CD4-positive, alpha-beta T cell treated with Interleukin-4 for 1 hour (primary cell): ENCODE measurements at places on chromosomes 11 and 22.
A peak's percentile ranks its signal among the peaks of the same experiment; 100 is the strongest.

- peak; percentile 70 for DNase-seq
Observed at GRCh38 chr22:19941365-19942082, at the start of the genes COMT and TXNRD2. Gene COMT, plus strand, starts transcription at chr22:19941772. Its CDS starts 20,755 bp downstream, at chr22:19962527. Gene TXNRD2, minus strand, starts transcription at chr22:19941818. Its CDS starts 15 bp downstream, at chr22:19941803.

DNA sequence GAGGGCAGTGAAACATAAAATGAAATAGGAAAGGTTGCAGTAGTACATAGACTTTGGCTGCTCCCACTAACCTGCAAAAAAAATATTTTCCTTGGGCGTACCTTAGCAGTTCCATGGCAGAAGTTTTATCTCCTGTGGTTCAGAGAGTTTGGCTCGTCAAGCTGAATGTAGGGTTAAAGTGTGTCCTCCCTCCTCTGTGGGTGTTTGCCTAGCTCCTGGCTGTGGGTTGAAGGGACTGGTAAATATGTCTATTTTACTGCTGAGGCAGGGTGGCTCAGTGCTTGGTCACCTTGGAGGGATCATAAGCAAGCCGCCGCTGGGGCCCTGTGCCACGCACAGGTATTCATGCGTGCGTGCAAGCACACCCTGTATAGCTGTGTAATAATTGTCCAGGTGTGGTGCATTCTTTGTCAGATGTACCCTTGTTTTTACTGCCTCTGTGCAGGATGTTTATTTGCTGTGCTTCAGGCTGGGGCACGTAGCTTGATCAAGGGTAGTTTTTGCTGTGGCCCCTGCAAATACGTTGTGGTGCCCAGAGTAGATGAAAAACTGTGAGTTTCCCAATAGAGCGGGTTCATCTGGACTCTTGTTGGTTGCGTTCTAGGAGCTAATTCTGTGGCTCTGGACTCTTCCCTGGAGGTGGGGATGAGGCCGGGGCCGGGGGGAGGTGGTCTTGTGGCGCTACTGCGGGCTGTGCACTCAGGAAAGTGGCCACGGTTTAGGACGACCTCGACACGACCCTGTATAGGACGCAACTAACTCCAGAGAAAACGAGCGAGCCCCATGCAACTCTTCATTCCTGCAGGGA, 732 bp upstream of the SORL1 start:
- DNase-seq = peak; percentile 33

DNA sequence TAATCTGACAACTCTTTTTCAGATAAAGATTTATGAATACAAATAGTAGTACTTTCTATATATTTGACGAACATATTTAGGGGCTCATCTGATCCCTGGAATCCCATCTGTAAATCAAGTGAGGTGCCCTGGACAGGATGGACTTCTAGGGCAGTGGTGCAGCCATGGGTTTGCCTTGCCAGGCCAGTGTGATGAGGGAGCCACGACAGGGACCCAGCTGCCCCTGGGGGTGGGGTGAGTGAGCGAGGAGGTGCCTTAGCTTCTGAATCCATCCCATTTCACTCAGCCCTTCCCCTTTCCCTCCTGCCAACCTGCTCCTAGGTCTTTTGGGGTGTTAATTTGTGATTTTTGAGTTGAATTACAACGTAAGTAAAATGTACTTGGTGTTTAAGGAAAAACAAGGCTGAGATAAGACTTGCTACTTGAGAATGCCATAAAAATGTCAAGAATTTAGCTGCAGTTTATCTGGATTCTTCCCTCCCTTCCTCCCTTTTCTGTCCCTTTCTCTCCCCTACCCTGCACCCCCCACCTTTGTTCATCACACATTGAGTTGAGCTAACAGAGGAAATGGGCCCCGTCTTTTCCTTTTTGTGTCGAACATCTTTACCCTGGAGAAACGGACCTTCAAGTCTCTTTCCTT, 60.8 kb downstream of the PPFIBP2 start:
- no peak for DNase-seq

DNA sequence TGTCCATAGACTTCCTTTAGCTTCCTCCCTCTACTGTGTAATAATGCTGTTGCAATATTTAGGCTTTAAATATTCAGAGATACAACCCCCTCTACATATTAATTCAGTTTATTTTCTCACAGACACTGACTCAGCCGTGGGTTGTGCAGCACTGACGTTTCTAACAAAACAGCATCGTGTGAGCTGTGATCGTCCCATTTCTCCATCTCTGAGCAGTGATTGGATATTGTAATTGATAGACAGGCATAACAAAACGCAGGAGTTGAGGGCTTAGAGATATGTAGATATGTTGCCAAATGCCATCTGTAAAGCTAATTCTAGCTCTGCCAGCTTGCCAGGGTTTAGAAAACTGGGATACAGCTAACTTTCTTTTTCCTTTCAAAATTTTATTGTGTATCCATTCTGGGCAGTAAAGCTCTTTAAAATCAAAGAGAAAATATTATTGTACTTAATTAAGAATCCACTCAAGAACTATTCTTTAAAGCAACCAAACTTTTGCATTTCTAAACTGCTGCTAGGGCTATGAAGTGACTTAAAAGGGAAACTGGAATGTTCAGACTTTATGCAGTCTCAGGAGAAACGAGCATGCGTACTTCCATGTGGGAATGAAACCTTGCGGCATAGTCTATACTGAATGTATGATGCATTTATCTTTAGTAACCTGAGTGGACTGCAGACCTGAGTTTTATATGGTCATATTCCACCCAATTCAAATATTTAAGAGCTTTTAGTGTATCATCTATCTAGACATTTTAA, 22.7 kb downstream of the BTBD10 start:
- no peak for DNase-seq

DNA sequence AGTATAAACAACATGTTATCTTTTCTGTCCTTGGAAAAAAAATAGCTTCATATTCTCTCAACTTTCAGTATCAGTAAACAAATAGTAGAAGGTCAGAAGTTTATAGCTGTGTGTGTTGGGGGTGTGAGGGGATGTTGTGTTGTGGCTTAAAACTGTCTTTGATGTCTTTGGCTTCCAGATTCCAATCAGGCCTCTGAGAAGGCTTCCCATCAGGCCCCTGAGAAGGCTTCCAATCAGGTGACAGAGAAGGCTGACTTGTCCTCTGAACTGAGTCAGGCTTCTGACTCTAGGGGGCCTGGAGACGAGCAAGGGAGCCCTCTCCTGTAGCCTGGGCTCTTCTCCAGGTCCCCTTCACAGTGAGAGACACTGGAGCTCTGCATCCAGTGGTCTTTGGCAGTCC, 9.3 kb downstream of the MTFP1 start:
- no peak for DNase-seq
